ENCODE measurements at places on chromosomes 6 and 20.

DNA sequence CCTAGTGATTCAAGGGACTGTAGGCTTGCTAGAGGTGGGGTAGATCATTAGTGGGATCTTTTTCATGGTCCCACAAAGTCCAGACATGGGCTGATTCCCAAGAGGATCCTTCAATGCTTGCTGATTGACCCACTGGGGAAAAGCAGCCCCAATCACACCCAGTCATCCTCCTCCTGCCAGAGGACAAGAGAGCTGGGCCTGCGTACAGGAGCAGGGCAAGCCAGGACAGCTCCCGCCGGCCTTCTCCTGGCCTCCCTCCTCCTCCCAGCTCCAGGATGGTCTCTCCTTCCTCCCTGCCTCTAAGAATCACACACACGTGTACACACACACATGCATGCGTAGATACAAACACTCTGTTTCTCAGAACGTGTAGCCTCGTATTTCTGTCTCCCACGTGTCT is 27.0 kb downstream of the KCNK15 start:
- no peak for DNase-seq

DNA sequence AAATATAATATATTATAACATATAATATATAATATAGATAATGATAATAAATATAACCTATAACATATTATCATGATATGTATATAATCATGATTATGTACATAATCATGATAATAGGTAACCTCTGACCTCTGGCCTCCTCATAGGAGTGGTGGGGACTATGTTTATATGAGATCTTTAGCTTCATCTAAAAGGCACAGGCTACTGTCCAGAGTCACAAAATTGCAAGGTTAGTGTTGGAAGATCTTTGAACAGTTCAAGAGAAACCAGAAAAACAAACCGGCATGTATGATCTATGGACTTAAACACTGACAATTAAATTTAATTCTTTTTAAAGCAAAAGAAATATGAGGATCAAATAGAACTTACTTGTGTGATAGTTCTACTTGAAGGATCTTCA is 55.7 kb upstream of the TINAG start:
- DNase-seq, result no peak

DNA sequence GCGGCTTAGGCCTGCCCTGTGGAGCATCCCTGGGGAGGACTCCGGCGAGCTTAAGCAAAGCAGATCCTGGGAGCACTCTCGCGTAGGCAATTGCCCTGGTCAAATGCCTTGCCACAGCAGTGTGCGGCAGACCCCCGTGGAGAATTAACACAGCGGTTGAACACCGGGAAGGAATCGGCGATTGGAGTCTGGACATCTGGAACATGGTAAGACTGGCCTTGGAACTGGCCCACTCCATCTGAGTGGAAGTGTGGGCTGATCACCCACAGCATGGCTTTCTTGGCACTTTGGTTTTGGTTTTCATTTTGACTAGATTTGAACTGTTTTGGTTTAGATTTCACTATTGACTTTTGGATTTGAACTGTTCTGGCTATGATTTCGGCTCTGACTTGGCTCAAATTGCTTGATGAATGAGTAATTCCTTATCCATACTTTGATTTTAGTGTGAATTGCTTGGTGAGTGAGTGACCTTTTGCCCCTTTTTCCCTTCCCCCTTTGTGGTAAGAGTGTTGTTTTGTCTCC is 300.7 kb downstream of the RNGTT start:
- no peak for DNase-seq

DNA sequence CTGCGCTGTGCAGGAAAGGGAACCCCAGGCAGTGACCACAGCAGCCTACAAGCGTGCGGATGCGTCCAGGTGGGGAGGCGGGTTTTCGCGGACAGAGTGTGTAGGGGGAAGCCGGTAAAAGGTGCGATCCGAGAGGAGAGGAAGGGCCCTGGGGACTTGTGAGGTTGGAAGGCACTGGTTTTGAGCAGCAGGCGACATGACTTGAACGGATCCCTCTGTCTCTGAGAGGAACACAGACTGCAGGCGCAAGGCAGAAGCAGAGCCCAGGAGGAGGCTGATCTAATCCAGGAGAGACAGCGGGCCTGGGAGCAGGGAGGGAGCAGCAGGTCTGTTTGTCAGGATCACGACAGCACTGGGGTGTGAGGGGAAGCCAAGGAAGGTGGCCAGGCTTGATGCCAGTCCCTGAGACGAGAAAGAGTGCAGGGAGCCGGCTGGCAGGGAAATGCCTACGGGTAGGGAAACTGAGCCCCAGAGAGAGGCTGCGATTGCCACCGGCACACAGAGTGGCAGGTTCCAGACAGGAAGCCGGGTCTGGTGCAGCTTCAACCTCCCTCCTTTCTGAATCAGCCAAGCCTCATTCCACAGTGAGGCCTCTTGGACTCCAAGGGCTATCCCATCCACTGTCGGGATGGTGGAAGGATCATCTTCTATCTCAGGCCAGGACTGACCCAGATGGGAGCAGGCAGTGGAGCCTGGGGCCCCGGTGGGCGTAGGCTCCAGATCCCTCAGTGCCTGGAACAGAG is 57.1 kb downstream of the HNF4A start:
- no peak for DNase-seq

DNA sequence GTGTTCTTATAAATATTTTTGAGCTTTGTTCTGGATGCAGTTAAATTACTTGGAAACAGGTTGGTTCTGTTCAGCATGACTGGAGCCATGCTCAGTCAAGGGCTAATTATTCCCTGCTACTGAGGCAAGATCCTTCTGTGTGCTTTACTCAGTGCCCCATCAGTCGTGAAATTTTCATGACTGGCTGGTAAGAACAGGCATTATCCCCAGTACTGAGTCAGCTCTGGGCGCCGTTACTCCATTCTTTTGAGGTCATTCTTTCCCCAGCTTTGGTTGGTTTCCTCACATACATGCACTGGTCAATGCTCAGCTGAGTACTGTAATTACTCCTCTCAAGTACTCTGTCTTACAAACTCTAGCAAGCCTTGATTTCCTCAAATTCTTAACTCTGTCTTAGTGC is 71.3 kb downstream of the CDKAL1 start:
- peak; percentile 64 for DNase-seq

DNA sequence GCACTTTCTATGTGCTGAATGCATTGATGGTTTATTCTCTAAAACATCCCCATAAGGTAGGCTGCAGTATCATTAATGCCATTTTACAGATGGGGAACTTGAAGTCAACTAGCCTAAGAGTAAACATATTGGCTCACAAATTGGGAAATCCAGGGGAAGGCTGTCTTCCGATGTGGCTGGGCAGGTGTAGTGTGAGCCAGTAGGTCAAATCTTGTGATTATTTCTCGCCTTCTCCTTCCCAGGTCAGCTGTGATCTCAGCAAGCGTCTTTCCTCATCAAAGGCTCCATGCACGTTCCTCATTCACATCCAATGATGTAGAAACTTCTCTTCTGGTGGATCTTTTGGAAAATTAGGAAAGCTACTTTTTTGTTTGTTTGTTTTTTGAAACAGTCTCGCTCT is 94.1 kb upstream of the SHLD1 start:
- no peak for DNase-seq

GRCh38 chr6:87333591-87334181 is 4.6 kb upstream of the GJB7 start:
- peak; percentile 34 for DNase-seq

All from fibroblast of the aortic adventitia (primary cell).